Effector CD8-positive, alpha-beta T cell (primary cell): ENCODE measurements at places on chromosomes 5 and 9.

GRCh38 chr9:114505187-114506081 lies at the start of gene WHRN:
TSS of gene WHRN (minus strand) at chr9:114505473. CDS start at chr9:114504801, 672 bp downstream.
- DNase-seq: peak; percentile 89

- no peak for DNase-seq
Measured at GRCh38 chr5:98664736-98665135, 108.7 kb upstream of the RGMB start.

DNA sequence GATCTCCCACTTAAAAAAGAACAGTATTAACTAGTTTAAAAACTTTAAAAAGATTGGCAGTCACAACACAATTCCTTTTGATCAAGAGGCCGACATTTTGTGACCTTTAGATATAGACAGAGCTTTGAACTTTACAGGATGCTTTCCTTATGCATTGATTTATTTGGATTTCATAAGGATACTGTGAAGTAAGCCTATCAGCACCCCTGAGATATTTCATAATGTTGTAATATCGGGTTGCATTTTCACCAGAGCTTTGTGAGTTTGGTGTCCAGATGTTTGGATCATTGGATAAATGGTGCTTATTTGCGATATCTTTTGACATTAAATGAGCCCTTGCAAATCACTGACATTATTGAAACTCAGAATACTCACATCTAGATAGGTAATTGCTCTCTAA lies 7.7 kb downstream of the PALM2AKAP2 start:
- DNase-seq: no peak

GRCh38 chr5:118466418-118466817 lies 521.9 kb downstream of the DTWD2 start:
- no peak for DNase-seq

DNA sequence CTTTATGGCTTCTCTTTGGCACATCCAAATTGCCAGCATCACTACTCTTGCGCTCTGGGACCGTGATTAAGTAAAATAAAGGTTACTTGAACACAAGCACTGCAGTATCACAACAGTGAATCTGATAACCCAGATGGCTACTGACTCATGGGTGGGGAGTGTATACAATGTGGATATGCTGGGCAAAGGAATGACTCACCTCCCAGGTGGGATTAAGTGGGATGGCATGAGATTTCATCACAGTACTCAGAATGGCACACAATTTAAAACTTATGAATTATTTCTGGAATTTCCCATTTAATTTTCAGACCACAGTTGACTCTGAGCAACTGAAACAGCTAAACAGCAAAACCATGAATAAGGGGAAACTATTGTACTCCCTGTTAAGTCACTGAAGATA lies 4.3 kb downstream of the GFM2 start:
- DNase-seq: no peak

DNA sequence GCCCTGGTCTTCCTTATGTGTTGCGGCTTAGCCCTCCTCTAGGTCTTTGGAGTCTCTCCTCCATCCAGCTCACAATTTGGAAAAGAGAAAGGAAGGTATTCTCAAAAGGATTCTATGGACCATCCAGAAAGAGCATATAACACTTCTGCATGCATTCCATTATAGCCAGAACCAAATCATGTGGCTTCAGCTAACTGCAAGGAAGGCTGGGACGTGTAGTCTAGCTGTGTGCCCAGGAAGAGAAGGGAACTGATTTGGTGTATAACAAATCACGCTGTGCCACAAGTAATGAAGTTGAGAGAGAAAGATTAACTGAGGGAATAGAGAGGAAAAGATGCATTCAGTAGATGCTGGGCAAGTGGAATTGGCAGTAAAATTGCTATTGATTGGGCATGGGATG lies 43.7 kb downstream of the PLPPR1 start:
- no peak for DNase-seq

DNA sequence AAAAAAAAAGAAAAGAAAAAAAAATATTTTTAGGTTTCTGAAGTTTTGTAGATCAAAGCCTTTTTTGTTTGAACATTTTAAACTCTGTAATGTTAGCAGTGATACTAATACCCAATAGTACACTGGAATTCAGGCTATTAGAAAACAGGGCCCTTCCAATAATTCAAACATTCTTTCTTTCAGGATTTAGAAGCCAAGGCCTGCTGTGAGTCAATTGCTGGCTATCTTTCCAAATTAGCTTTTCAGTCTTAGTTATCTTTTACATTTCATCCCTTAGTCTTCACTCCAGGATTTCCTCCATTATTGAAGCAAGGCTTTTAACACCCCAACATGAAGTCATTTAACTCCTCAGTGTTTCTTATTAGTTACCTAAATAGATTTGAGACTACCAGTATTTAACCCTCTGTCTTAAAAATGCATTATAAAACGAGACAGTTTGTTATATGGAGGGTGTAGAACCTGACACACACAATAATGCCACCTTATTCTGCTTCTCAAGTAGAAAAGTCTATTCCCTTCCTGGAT lies 951.9 kb upstream of the DMAC1 start:
- no peak for DNase-seq

- DNase-seq: no peak
Measured at GRCh38 chr5:143006501-143006900, 236.3 kb downstream of the ARHGAP26 start.

- DNase-seq: no peak
Measured at GRCh38 chr9:71678999-71679398, 89.3 kb downstream of the CEMIP2 start.

- DNase-seq: no peak
Measured at GRCh38 chr9:78881295-78881694, 584.4 kb downstream of the PSAT1 start.

DNA sequence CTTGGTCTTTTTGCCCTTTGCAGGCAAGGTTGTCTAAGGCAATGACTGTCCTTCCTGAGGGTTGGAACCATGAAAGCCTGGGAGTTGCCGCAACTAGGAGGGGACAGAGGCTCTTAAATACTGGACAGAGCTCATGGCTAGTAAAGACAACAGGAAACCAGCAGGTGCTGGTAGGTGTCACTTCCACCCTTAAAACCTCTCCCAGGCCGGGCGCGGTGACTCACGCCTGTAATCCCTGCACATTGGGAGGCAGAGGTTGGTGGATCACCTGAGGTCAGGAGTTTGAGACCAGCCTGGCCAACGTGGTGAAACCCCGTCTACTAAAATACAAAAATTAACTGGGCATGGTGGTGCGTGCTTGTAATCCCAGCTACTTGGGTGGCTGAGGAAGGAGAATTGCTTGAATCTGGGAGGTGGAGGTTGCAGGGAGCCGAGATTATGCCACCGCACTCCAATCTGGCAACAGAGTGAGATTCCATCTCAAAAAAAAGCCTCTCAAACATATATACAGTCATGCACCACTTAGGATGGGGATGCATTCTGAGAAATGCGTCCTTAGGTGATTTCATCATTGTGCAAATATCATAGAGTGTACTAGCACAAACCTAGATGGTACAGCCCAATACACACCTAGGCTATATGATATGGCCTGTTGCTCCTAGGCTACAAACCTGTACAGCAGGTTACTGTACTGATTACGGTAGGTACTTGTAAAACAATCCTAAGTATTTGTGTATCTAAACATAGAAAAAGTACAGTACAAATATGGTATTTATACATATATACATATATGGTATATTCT lies 102.7 kb downstream of the HSPA4 start:
- DNase-seq: no peak

DNA sequence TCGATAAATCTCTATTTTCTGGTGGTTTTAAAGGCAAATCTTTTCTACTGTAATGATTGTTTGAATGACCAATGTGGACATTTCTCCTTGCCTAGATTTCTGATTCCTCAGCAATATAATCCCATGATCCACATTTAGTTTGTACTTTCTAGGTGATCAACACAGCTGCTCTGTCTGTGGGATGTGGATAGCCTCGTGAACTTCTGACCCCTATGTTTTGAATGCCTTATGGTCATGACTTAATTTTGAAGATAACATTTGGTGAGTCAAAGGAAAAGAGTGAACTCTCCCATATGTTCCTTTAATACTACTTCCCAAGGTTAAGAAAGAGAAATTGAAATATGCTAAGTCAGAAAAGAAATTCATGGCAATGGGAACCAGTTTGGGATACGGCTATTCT lies 147.5 kb downstream of the CAVIN4 start:
- no peak for DNase-seq

- no peak for DNase-seq
Measured at GRCh38 chr5:157390133-157390532, 69.9 kb upstream of the NIPAL4 start.

DNA sequence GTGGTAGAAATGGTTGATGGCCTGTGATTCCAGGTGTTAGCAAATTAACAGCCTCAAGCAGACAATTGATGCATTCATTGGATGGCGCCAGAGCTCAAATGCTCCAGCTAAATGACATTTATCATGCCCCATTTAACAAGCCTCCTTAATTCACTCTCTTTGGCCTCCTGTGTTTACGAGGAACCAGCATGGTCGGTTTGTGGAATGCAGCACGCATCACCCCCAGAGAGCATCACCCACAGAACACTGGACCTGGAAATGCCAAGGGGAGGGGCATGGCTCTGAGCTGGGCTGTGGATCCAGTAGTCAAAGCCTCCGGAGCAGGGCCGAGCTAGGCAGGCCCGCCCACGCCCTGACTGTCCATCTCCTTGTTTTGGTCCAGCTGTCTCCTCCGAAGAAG lies 434.0 kb downstream of the GADD45G start:
- DNase-seq: no peak

DNA sequence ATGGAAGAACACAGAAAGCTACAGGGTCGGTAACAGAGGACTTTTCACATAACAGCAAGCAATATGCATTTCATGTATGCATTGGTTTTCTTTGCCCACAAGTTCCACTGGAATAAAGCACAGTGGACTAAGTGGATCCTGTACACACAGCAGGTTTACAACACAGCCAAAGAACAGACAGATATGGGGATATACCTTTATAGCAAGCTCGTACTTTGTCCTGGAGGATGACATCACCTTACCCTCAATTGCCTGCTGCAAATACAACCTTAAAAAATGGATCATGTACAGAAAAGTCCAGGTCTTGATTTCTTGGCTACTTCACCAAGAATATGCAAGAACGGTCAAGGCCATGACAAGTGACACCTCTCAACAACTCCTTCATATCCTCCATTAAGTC lies 1445.5 kb downstream of the MAT2B start:
- DNase-seq: no peak

GRCh38 chr5:42015681-42016080 lies 90.6 kb downstream of the FBXO4 start:
- no peak for DNase-seq

DNA sequence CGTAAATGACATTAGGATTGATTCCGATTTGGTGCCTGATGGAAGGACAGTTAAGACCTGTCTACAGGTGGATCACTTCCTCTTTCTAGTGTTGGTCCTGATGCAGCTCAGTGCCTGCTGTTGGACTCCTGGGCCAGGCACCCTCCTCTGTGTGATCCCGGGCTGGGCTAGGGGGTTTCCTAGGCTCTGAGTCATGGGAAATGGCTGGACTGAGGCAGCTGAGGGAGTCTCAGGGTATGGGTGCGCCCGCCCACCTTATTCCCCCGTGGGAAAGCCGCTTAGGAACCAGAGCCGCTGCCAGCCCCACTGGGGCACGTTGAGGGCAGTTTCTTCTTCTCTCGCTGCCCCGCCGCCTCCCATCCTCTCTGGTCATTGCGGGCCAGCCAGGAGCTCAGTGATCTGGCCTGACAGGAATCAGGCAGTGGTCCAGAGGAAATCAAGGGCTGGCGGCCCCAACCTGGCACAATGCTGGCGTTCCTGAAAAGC lies 12.9 kb downstream of the TCF7 start:
- DNase-seq: peak; percentile 63

- no peak for DNase-seq
Measured at GRCh38 chr9:2180154-2180553, 165.0 kb downstream of the SMARCA2 start.

DNA sequence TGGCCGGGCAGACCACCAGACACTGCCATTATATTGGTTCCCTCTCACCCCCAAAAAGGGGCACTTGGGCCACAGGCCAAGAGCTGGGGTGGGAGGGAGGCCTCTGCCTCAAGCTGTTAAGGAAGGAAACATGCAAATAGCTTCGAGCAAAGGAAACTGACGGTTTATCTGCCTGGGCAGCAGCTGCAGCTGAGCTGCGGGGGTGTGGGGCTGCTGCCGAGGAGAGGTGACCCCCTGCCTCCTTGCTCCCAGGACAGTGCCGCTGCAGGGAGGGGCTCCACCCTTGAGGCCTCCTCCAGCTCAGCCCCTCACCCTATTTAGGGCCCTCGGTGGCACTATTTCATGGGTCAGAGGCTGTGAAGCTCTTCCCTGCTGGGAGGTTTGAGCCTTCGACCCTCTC lies 789 bp downstream of the DOK3 start:
- DNase-seq: no peak

DNA sequence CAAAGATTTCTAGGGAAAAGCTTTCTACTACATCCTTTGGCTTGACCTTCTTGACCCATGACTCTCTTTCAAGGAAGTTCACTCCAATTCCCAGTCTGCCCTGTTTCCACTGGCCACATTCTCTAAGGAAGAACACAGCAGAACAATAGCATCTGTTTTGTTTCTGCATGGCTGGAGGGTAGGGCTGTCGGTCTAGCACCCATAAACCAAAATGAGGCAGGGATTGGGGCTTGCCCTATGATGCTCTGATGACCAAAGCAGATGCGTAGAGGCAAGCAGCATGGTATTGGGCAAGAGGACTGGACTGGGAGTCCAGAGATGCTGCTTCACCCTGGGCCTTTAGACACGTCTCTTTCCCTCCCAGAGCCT lies 24.1 kb downstream of the GOLGA2 start:
- DNase-seq: no peak

GRCh38 chr9:117304549-117304948 lies 110.3 kb downstream of the ASTN2 start:
- no peak for DNase-seq

DNA sequence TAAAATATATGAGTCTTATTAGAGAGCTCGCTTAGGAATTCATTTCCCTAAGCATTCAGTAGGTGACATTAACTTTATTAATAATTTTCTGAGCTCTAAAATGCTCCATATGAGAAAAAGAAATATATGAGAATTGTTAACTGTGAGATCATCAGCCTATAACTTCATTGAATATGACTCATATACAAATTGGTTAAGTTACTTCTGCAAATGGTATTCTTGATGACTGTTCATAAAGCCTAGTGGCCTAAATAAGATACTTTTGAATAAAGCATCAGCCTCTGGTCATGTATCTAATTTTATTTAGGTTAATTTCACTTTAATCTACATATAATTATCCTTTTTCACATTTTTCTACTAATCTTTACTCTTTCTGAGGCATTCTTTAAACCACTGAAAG lies 710.2 kb upstream of the ACO1 start:
- no peak for DNase-seq
